Uterus (tissue), 4 donors: ENCODE measurements at places on chromosomes 3 and 15. TPM values are rescaled to one million over a fixed set of nuclear protein-coding genes. Genes with fewer than 3 reads are reported as not detected.
A peak's percentile ranks its signal among the peaks of the same experiment; 100 is the strongest.

The CPNE4 gene
- total RNA-seq: not detected

The CYP1A2 gene
- total RNA-seq: not detected

DNA sequence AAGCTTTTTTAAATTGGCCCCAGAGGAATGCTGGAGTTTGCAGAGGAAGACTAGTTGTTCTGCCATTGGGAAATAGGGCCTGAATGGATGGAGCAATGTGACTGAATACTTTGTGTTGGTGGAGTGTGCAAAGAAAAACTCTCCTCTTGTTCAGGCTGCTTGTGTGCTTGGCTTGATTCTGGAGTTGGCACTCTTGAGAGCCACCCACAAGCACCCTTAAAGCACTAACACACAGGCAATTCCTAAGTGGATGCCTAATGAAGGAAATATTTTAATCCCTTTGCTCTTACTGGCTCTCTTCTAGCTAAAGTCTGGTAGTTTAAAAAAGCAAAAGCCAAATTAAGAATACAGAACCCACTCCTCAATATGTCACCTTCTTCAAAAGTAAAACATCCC lies 304.4 kb upstream of the C2CD4B start:
- peaks cover 12% of the 10 kb centered on the region for H3K4me1 ChIP-seq
- peak overlapping the region; percentile 47 for H3K27ac ChIP-seq
- no peaks in the 10 kb centered on the region for H3K36me3 ChIP-seq
- DNase-seq: no peak
- no peak overlapping the region for H3K4me3 ChIP-seq

- no peaks in the 10 kb centered on the region for H3K27me3 ChIP-seq
- no peak overlapping the region for H3K4me3 ChIP-seq
- no peaks in the 10 kb centered on the region for H3K4me1 ChIP-seq
- no peak overlapping the region for H3K27ac ChIP-seq
These were observed 32.1 kb upstream of the TJP1 start for GRCh38 chr15:29854413-29854812.

GRCh38 chr3:179452176-179452564 lies 900 bp upstream of the GNB4 start:
- no peaks in the 10 kb centered on the region for H3K36me3 ChIP-seq
- peak overlapping the region; percentile 92 for H3K27ac ChIP-seq
- no peaks in the 10 kb centered on the region for H3K27me3 ChIP-seq
- peak overlapping the region; percentile 75 for H3K4me3 ChIP-seq
- no peak for DNase-seq

GRCh38 chr3:60582288-60582687 lies 669.0 kb downstream of the FHIT start:
- no peaks in the 10 kb centered on the region for H3K36me3 ChIP-seq
- no peaks in the 10 kb centered on the region for H3K27me3 ChIP-seq
- no peaks in the 10 kb centered on the region for H3K4me1 ChIP-seq
- H3K27ac ChIP-seq: no peak overlapping the region
- H3K4me3 ChIP-seq: no peak overlapping the region

- no peaks in the 10 kb centered on the region for H3K4me1 ChIP-seq
- no peak for DNase-seq
- no peak overlapping the region for H3K27ac ChIP-seq
- H3K36me3 ChIP-seq: no peaks in the 10 kb centered on the region
- H3K4me3 ChIP-seq: no peak overlapping the region
These were observed 197.7 kb downstream of the RBMS3 start for GRCh38 chr3:29478611-29479010.

DNA sequence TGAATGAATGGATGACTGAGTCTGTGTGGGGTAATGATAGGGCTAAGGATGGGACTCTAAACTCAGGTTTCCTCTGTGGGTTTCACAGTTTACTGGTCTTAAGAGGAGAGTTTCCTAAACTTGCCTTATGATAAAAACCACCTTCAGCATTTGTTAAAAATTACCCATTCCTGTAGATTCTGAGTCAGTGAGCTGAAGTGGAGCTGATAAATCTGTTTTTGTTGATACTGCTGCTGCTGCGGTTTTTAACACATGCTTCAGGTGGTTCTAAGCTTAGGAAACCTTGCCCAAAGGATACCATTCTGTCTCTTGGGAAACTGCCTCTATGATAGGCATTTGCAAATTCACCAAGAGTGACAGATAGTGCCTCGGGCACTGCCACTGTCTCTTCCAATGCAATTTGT lies 52.6 kb downstream of the MECOM start:
- H3K4me1 ChIP-seq: no peaks in the 10 kb centered on the region
- H3K4me3 ChIP-seq: no peak overlapping the region
- H3K27me3 ChIP-seq: no peaks in the 10 kb centered on the region
- H3K27ac ChIP-seq: no peak overlapping the region
- DNase-seq: no peak
- H3K36me3 ChIP-seq: no peaks in the 10 kb centered on the region
